Cardiac ventricle fibroblast (primary cell): ENCODE measurements at places on chromosomes 13 and 19. TPM values are rescaled to one million over a fixed set of nuclear protein-coding genes. Genes with fewer than 3 reads are reported as not detected.

Gene LRRC4B
- 0.06 TPM in 1 of 2 replicates, not detected in the other for total RNA-seq

Gene SKA3
- 2.8 and 4.6 TPM in 2 replicates for total RNA-seq

Gene GPR18
- not detected in 2 replicates for total RNA-seq

Gene NFKBIB
- 10.3 and 16.1 TPM in 2 replicates for total RNA-seq

Gene RDH8
- not detected in 2 replicates for total RNA-seq

Gene KIR2DL4
- total RNA-seq, result not detected in 2 replicates

Gene ZSCAN18
- 49.3 and 52.7 TPM in 2 replicates for total RNA-seq

Gene SYCN
- total RNA-seq, result not detected in 2 replicates

Gene SERP2
- 2.7 and 3.4 TPM in 2 replicates for total RNA-seq

Gene PLEKHG2
- total RNA-seq, result 21.7 and 31.7 TPM in 2 replicates

Gene SEMA6B
- total RNA-seq, result 11.2 and 12.2 TPM in 2 replicates

Gene IGFL2
- total RNA-seq, result not detected in 2 replicates

Gene GRK1
- total RNA-seq, result not detected in 2 replicates

Gene CACNA1A
- 0.93 and 1.1 TPM in 2 replicates for total RNA-seq

Gene IZUMO2
- not detected in 2 replicates for total RNA-seq

Gene FFAR2
- not detected in 2 replicates for total RNA-seq

Gene CEACAM16
- not detected in 2 replicates for total RNA-seq

Gene CYSLTR2
- 0.37 and 6.3 TPM in 2 replicates for total RNA-seq

Gene ADAMTSL5
- 4.7 and 8.8 TPM in 2 replicates for total RNA-seq

Gene C19orf85
- total RNA-seq, result not detected in 2 replicates

Gene NLRP9
- total RNA-seq, result not detected in 2 replicates

Gene SPTBN4
- total RNA-seq, result 1.5 and 5.0 TPM in 2 replicates

Gene IL17D
- 4.3 and 5.8 TPM in 2 replicates for total RNA-seq

Gene EFNB2
- total RNA-seq, result 0.64 and 1.2 TPM in 2 replicates

Gene GGACT
- 6.8 and 12.1 TPM in 2 replicates for total RNA-seq

Gene THSD8
- not detected in 2 replicates for total RNA-seq

Gene SUCLA2
- total RNA-seq, result 19.1 and 31.8 TPM in 2 replicates

Gene ZNF850
- total RNA-seq, result 1.4 and 2.0 TPM in 2 replicates

Gene GNG7
- total RNA-seq, result 0.69 and 0.88 TPM in 2 replicates

Gene PEX11G
- total RNA-seq, result 2.4 and 8.0 TPM in 2 replicates

Gene LGALS4
- not detected in 2 replicates for total RNA-seq

Gene ZNF221
- 7.6 and 10.6 TPM in 2 replicates for total RNA-seq

Gene HIPK4
- not detected in 2 replicates for total RNA-seq

Gene CD70
- not detected in 2 replicates for total RNA-seq

Gene ZNF91
- total RNA-seq, result 24.4 and 28.1 TPM in 2 replicates

Gene RETN
- not detected in 2 replicates for total RNA-seq

Gene PLIN5
- 0.59 and 1.4 TPM in 2 replicates for total RNA-seq

Gene TRPM4
- 11.8 and 14.5 TPM in 2 replicates for total RNA-seq

Gene TTC9B
- total RNA-seq, result not detected in 2 replicates

Gene HTR2A
- 0.34 and 0.44 TPM in 2 replicates for total RNA-seq

Gene DIRAS1
- total RNA-seq, result 0.54 and 2.0 TPM in 2 replicates

Gene RPL28
- total RNA-seq, result 656 and 731 TPM in 2 replicates

Gene ZNF99
- total RNA-seq, result not detected in 2 replicates

Gene NACC1
- 38.7 and 39.3 TPM in 2 replicates for total RNA-seq
